Fibroblast of the aortic adventitia (primary cell): ENCODE measurements at places on chromosomes 3 and 15.

DNA sequence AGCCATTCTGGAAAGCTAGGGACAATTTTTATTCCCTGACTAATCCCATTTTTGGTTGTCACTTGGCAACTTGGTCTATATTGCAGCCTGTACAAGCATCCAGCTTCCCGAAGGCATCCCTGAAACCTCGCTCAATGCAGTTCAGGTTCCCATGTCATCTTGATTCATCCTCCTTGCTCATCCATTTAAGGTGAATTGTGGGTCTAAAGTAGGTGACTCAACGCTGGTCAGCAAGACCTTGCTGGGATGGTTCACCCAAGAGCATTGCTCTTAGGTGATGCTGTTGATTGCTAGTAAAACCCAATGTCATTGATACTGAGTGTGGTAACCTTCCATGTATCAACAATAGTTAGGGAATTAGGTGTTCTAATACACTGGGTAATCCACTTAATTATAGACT lies 13.1 kb upstream of the RAB8B start:
- DNase-seq = no peak

- DNase-seq = peak; percentile 70
These were observed 33.7 kb downstream of the FLNB start for GRCh38 chr3:58041826-58042324.

GRCh38 chr3:114714957-114715460 lies 421.2 kb downstream of the TIGIT start:
- DNase-seq = no peak

DNA sequence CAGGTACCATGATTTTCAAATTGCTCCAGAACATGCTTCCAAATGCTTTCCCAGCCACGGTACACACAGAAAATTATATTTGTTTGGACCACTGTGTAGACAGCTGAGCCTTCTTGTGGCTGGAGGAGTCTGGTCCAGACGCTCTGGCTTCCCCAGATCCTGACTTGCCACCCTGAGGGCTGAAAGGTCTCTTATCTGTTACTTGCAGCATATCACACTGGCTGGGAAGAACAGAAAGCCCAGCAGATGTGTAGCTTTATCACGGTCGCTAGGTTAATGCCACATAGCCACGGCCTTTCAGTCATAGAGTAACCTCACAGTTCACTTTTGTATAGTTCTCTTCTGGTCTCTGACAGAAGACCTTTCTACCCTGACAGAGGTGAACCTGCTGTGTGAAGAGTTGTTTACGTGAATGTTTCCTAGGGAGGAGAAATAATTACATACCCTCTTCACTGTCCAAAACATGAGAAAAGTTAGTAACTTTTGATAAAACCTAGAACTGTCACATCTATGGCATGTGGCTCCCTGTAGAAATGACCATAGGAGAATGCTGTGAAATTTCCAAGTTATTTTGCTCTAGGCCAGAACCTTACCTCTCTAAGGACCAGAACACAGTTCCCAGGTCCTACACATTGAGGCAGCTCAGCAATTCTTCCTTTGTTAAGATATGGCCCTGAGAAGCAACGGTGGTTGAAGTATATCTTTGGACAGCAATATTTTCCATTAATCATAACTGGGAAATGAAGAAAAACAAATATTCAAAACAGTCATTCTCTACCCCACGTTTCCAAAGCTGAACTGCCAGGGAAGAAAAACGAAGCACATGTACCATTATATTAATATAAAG lies 15.8 kb upstream of the STIMATE start:
- no peak for DNase-seq

- DNase-seq = no peak
These were observed 179.5 kb downstream of the WNT5A start for GRCh38 chr3:55307622-55308021.

GRCh38 chr15:98998279-98998678 lies 9.3 kb downstream of the PGPEP1L start:
- DNase-seq = no peak

GRCh38 chr3:27746838-27747237 lies 24.7 kb upstream of the EOMES start:
- DNase-seq = no peak

DNA sequence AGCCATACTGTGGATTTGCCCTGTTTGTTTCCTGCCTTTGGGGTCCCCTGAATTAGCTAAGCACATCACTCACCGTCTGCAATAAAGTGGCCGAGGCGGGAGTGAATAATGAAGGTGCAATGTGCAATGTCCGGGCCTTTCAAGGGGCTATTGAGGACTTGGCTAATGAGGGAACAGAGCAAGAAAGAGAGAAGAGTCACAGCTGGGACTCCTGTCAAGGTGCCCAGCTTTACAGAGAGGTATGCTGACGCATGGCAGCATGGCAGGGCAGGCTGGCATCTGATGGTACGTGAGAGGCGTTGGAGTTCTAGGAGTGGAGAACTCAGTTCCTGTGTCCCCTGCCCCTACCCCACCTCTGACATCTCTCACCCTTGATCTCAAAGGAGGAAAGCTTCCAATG lies 13.8 kb upstream of the ATP2B2 start:
- no peak for DNase-seq

- DNase-seq = no peak
These were observed 326.9 kb downstream of the IL5RA start for GRCh38 chr3:2783261-2783660.

GRCh38 chr3:40191850-40192448 lies 117.6 kb upstream of the EIF1B start:
- DNase-seq = peak; percentile 69

DNA sequence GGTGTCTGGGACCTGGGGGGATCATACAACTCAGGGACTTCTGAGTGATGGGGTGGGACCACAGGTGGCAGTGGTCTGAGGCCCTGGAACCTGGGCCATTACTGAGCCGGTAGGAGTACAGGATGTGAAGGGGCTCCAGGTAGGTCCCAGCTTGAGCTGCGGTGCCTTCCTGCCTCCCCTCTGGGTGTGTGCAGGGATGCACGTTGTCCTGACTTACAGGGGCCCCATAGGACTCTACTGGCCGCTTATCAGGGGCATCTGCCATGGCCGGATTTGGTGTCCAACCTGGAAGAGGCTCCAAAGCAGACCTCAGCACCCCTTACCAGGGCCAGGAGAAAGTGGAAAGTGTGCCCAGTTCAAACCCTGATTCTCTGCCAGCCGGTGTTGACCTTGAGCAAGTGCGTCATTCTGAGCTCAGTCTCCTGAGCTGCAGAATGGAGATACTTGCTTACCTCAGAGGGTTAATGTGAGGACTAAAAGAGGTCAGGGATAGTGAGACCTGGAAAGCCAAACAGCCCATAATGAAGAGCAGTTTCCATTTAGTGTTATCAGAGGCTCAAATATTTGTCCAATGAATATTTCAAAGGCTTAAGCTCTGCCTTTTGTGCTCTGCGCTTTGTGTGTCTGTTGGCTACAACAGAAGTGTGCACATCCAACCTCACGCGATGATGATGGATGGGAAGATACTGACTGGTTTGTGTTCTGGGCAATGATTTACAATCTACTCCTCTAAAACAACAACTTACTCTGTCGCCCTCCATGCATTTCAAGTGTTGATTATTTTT lies 35.4 kb upstream of the ESYT3 start:
- no peak for DNase-seq

GRCh38 chr15:48300038-48300437 lies 31.2 kb upstream of the DUT start:
- DNase-seq = no peak

- no peak for DNase-seq
These were observed 67.1 kb upstream of the AKAP13 start for GRCh38 chr15:85313339-85313738.

GRCh38 chr3:23966328-23966727 lies 21.2 kb downstream of the NR1D2 start:
- peak; percentile 81 for DNase-seq

DNA sequence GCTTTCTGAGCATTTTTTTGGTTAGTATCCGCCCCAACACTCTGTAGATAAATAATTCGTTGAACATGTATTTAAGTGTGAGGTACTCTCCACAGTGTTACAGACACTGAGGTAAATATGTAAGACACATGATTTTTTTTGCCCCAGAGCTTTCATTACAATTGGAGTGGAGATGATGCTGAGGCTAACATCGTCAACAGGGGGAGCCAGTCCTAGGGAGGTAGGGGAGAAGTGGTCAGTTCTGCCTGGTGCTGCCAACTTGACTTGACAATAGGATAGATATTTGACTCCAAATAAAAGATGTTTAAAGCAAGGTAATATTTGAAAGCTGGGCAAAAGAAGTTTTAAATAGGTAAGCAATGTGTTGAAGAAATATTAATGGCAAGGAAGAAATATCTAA lies 295.7 kb downstream of the UNC13C start:
- DNase-seq = no peak

- no peak for DNase-seq
These were observed 116.2 kb upstream of the RASGRP1 start for GRCh38 chr15:38680775-38681174.

DNA sequence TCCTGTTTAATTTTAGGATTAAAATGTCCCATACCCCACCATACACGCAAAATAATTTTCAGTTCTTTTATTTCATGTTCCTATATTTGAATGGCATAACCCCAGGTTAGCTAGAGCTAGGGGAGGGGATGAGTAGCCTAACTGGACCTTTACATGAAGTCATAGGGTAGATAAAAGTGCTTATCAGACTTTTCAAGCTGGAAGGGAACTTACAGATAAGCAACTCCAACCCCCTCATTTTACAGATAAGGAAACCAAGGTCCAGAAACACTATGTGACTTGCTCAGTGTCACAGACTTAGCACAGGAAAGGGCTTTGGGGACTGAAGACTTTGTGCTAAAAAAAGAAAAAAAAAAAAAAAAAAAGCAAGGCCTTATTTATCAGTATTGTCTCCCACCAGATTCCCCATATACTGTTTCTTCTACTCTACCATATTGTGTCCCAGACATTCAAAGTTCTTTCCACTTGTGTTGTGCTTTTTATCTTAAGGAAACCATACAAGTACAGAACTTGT lies 10.6 kb upstream of the TNIK start:
- DNase-seq = no peak

DNA sequence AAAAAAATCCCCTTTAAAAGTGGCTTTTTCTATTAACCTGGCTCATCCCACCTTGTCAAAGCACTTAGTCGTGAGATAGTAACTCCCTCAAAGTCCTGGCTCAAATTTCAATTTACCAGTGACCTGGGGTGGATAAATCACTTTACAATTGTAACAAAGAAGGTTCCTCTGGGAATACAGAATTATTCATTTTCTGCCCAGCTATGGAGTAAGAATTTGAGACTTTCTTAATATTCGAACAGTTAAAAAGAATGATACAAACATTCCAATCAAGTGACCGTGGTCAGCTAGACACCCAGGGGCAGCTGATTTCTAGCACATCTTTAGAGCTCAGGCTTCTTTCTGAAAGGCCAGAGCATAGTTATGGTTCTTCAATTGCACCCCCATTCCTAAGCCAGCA lies 291.0 kb upstream of the TGFBR2 start:
- DNase-seq = peak; percentile 56
